ENCODE measurements at places on chromosomes 1 and 21.

GRCh38 chr1:243312952-243313634, 57.3 kb downstream of the SDCCAG8 start:
- DNase-seq = peak; percentile 53

GRCh38 chr1:30901798-30902581, 6.6 kb downstream of the SDC3 start:
- no peak for DNase-seq

GRCh38 chr1:198272492-198272891, 115.7 kb downstream of the NEK7 start:
- DNase-seq = peak; percentile 35

GRCh38 chr1:230693221-230693620, 20.7 kb downstream of the AGT start:
- no peak for DNase-seq

DNA sequence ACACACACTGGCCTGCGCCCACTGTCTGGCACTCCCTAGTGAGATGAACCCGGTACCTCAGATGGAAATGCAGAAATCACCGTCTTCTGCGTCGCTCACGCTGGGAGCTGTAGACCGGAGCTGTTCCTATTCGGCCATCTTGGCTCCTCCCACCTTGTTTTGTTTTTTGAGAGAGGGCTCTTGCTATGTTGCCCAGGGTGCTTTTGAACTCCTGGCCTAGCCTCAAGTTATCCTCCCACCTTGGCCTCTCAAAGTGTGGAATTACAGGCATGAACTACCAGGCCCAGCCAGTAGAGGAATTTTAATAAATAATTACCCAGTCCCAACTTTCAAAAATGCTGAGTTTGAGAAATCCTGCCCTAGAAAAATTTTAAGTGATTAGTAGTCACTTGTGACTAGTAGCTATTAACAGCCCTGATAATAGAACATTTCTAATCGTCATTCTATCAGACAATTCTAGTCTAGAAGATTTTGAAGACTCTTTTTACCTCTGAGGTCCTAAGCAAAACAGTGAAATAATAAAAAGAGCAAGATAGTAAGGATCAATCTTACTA, 30.9 kb upstream of the SLC35D1 start:
- no peak for DNase-seq

- DNase-seq = peak; percentile 56
Measured at GRCh38 chr1:6544831-6545230, 9.5 kb downstream of the NOL9 start.

DNA sequence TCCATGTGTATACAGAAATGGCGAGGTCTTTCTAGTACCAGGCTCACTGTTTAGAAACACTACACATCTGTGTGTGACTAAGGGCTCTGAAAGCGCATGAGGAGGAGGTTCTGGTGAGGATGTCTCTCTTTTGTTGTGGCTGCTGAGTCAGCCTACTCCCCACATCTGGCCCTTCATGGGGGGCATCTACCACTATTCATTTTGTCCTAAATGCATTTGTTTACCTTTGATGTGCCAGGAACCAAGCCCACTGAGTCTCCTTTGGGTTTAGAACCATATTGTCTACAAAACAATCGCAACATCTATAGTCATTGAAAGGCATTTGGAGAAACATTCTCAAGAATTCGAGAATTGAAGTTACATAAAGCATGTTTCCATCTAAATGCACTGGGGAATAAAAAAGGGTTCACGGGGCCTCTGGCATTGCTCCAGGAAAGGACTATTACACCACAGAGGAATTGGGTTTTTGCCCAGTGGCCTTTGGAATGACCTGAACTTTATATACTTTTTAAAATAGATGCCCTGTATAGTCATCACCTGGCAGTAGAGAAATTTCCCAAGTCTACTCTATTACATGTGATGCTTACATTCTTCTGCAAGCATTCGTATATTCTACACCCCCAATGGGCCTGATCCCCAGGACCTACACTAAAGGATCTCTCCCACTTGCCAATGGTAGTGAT, 35.1 kb upstream of the ADORA3 start:
- DNase-seq = peak; percentile 47

GRCh38 chr1:7299994-7300393, 471.1 kb upstream of the VAMP3 start:
- DNase-seq = peak; percentile 71

GRCh38 chr1:90675161-90675847, 41.8 kb downstream of the BARHL2 start:
- no peak for DNase-seq

- DNase-seq = no peak
Measured at GRCh38 chr21:29657240-29657989, 282.4 kb downstream of the GRIK1 start.

DNA sequence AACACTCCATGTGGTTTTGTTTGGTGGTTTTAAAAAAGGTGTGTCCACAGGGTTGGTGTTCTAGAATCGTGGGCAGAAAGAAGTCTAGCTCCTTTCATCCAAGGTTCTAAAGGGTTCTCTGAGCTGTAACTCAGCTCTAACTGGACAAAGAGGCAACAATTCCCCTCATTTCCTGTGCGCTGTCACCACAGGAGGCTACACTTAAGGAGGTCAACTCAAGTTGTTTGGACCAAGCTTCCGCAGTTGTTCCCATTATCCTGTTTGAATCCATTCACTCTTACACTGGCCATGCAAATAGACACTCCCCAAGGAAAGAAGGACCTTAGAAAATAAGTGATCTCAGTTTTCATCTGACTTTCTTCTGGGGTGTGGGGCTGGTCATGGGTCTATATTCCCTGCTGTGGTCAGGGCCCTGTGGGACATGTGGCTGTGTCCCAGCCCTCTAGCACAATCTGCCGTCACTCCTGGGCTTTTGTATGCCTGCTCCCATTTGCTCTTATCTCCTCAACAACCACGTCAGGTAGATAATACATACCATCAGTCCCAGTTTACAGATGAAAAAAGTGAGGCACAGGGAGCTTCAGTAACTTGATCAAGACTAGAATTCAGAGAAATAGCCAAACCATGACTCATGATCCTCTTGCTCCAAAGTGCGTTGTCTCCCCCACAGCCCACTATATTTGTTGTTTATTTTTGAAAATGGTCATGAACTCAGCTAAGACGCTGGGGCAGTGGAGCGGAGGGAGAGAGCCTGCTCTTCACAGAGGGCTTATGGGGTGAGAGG, 103.6 kb downstream of the RHOU start:
- no peak for DNase-seq

DNA sequence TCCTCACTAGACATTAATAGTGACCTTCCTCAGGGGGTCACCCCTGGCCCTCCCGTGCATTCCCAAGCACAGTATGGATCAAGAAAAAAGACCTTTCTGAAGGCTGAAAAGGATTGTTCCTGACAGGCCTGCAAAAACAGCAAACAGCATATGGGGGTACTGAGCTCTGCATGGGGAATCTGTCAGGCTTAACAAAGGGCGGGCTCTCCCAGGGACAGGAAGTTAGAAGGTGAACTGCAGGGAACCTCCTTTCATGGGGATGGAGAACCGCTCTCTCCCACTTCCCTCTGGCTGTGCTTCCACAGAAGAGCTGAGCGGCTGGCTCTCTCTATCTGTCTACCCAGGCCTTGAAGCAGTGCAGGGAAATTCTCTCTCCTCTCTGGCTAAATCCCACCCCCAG, 91.7 kb downstream of the DTL start:
- no peak for DNase-seq

- no peak for DNase-seq
Measured at GRCh38 chr1:217892750-217893149, 261.6 kb downstream of the SPATA17 start.

GRCh38 chr1:167679714-167680113, 42.1 kb upstream of the MPZL1 start:
- DNase-seq = no peak

- DNase-seq = no peak
Measured at GRCh38 chr1:167431261-167431908, 86.9 kb downstream of the CD247 start.

DNA sequence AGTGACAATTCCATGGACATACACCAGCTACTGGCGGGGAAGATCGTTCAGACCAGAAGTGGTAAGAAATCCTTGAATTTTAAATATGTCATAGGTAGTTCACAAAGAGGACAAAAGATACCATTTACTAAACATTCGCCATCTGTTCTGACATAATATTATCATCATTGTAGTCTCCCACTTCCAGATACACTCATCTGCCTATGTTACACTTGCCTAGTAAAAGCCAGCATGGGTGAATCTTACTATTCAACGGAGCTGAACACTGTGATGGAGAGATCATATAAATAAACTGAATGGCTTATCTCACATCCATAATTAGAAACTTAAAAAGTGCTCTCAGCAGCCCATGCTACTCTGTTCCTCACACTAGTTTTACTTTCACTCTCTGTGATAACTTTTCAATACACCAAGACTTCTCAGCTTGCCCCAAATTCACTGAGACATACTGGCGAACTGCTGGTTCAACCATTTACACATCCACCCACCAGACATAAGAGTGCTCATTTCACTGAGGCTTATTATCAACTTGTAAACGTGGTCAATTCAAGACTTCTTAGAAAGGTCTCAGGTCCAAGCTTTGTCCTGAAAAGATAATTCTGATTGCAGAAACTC, 463 bp upstream of the PRRC2C start:
- DNase-seq = no peak

DNA sequence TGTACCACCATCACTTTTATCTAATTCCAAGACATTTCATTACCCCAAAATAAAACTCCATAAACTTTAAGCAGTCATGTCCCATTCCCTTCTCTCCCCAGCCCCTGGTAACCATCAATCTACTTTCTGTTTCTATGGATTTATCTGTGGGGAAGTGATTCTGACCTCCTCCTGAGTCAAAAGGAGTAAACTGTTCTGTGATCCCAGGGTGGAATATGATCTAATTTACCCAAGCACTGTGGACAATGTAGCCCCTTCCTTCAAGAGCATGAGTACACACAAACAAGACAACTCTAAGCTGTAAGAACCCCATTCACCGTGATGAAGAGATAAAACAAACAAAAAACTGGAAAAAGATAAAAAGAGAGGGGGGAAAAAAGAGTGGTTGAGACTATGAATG, 77.9 kb downstream of the PLPP3 start:
- DNase-seq = no peak

DNA sequence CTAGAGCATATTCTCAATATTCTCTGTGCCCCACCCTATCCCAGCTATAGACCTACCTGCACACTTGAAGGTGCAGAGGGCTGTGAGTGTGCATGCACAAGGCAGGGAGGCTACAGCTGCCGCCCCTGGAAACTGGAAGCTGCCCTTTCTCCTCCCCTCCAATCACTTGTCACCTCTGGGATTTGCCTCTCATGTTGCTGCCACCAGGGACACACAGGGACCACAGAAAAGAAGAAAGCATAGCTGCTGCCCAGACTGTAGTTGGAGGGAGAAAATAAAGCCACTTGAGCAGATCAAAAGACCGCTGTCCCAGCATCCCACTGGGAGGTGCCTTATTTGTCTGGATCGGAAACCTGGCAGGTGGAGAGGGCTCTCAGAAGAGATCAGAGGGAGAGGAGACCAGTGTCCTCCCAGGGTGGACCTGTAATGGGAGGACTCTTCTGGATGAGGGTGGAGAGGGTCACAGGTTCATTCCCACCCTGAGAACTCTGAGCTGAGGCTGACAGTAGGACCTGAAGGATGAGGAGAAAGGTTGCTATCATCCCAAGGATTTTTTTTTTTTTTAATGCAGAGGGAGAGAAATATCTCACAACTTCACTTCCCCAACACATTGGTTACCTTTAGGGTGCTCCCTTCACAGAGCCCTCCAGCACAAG, 7.6 kb upstream of the INPP5B start:
- DNase-seq = no peak

DNA sequence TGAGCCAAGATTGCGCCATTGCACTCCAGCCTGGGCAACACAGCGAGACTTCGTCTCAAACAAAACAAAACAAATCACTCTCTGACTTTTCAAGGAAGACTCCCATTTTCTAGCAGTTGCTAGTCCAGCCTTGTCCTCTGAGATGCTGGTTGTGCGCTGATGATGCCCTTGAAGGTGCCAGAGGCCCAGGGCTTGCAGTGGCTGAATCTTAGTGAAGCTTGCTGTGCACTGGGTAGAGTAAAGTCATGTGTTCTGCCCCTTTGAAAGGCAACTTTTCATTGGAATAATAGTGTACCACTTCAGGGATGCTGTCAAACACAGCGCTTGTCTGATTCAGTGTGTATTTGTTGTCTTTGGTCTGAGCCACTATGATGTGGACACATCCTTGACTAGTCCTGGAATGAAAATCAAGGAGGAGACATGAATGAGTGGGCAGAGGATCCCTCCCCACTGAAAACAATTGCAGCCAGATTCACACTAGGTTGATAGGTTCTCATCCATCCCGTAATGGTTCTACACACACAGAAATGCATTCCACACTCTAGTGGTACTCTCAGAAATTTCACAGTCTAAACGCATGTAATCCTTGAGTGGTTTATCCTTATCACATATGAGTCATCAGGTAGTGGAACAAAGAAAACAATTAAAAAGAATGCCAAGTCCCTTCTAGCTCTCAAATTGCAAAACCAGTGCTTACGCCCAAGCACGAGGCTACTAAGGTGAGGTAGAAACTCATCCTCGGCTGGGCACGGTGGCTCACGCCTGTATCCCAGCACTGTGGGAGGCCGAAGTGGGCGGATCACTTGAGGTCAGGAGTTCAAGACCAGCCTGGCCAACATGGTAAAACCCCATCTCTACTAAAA, 17.8 kb upstream of the TDRD10 start:
- peak; percentile 83 for DNase-seq

DNA sequence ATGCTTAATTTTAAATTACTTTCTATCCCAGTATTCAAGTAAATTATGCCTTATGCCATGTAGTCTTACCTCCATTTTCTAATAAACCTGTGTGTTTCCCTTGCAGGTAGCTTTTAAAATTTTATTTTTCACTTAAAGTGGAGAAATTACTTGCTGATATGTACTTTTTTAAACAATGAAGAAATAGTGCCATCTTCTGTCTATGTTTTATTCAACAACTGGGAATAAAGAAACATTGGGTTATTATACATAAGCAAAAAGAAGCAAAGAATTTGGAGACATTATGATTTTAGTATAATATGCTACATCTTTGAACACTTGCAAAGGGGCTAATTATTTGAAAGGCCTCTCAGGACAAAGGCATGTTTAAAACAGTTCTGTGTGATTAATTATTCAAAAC, 1912.9 kb downstream of the MRPL39 start:
- no peak for DNase-seq
